ENCODE measurements at places on chromosomes 12 and 14.

- no peak for DNase-seq
Measured at GRCh38 chr14:75859746-75860145, 122.0 kb downstream of the TGFB3 start.

DNA sequence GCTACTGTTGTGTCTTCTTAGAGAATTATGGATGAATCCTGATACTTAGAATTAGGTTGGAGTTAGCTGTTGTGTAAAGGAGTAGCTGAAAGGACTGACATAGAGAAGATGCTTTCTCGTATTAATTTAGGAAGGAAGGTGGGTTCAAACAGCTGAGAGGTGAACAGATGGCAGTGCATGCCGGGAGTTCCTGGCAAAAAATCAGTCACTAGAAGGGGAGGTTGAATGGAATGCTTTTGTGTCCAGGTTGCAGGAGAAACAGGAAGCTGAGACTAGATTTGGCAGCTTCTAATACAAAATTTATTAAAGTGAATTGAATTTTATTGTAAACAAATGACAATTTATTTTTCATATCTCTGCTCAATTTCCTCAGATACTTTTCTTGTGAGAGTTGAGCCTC is 70.8 kb downstream of the BTG1 start:
- no peak for DNase-seq

- peak; percentile 84 for DNase-seq
Measured at GRCh38 chr14:92754966-92755365, 6.5 kb upstream of the LGMN start.

- no peak for DNase-seq
Measured at GRCh38 chr12:128204711-128205110, 62.3 kb upstream of the TMEM132C start.

DNA sequence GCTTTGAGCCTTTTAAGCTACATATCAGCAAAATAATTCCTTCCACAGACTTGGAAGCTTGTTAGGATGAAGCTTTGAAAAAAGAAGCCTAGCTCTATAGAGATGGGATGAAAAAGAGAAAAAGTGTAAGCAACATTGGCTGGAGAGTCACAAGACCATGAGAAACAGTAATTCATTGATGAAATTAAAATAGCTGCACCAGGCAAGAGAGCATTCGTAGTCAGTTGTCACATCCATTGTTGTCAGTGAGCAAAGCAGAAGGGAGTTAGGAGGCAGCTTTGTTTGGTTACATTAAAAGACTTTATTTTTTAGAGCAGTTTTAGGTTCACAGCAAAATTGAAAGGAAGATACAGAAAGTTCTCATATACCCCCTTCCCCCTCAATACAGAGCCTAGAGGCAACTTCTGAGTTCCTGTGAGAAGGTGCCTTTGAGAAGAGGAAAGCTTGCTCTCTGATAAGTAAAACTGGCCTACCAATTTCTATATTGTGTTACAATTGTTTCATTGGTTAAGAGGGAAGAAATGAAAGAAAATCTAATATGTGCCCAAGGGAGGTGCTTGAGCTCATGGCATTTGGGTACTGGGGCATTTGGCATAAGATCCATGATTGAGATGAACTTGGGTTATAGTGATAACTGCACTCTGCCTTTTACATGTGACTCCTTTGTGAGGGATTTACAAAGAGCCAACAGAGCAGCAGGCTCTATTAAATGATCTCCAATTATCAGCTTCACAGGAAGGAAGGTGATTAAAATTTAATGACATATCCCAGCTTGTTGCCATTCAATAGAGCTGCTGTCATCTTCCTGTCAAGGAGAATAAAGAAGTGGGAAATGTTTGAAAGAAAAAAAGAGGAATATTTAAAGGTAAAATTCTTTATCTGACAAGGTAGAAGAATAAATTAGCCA is 361.3 kb upstream of the TMTC1 start:
- no peak for DNase-seq

- no peak for DNase-seq
Measured at GRCh38 chr12:66653796-66654195, 25.1 kb downstream of the GRIP1 start.

DNA sequence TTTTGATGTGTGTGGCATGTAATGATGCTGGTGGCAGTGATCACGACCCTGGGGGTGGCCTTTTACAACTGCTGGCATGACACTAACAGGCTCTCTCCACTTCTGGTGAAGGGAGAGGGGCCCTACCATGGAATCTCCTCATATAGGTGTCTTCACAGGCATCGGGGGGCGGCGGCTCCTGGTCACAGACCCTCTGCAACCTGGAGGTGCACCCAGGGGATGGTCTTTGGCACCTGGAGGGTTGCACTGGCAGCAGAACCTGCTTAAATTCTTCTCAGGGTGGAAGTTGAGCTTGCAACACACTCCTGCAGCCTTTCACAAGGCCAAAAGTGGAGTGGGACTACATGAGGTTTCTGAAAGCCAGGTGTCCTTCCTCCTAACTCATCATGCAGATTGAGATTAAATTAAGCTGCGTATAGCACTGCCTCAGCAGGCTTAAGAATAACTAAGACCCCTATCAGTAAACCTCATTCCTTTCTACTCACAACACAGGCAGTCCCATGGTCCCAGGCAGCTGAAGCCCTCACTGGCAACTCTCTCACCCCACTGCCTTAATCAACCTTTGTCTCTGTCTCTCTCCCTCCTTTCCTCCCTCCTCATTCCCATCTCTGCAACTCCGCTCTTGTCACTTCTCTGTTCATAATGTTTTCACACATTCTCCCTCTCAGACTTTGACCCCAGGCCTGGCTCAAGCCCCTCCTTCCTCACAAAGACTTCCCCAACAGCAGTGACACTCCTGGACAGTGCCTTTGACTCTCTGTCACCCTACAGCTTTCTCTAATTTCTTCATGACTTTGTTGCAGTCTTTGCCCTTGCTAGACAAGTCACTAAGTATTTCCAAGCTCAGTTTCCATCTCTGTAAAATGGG is 18.9 kb downstream of the NID2 start:
- no peak for DNase-seq

- DNase-seq: no peak
Measured at GRCh38 chr14:81018251-81018650, 62.8 kb downstream of the TSHR start.

DNA sequence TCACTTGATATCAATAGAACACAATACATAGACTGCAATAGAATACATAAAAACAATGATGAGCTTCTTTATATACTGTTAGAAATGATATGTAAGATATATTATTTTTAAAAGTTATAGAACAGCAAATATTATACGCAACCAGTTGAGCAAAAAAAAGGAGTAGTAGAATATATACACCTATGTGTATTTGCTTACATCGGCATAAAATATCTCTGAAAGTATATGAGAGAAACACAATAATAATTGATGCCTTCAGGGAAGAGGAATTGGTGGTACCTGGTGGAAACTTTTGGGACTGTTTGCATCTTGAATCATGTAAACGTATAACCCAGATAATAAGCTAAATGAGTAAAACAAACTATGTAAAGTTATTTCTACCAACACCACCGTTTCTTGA is 418.4 kb upstream of the DCN start:
- DNase-seq: no peak

DNA sequence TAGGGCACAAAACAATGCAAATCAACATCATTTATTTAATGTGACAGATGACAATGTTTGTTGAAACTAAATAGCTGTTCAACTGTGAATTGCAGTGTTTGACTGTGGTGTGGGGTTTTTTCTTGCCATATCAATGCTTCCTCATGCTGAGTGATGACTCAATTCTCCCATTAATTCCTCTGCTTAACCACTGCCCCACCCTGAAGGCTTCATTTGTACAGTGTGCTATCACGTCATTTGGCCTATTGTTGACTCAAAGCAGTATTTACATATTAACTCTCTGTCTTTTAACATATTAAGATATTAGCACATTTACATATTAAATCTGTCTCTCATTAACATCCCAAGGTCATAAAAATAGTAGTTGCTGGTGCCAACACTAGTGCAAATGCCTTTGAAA is 164.8 kb upstream of the NRXN3 start:
- DNase-seq: peak; percentile 3

GRCh38 chr14:58826845-58827686 is 189.3 kb downstream of the DACT1 start:
- DNase-seq: no peak

DNA sequence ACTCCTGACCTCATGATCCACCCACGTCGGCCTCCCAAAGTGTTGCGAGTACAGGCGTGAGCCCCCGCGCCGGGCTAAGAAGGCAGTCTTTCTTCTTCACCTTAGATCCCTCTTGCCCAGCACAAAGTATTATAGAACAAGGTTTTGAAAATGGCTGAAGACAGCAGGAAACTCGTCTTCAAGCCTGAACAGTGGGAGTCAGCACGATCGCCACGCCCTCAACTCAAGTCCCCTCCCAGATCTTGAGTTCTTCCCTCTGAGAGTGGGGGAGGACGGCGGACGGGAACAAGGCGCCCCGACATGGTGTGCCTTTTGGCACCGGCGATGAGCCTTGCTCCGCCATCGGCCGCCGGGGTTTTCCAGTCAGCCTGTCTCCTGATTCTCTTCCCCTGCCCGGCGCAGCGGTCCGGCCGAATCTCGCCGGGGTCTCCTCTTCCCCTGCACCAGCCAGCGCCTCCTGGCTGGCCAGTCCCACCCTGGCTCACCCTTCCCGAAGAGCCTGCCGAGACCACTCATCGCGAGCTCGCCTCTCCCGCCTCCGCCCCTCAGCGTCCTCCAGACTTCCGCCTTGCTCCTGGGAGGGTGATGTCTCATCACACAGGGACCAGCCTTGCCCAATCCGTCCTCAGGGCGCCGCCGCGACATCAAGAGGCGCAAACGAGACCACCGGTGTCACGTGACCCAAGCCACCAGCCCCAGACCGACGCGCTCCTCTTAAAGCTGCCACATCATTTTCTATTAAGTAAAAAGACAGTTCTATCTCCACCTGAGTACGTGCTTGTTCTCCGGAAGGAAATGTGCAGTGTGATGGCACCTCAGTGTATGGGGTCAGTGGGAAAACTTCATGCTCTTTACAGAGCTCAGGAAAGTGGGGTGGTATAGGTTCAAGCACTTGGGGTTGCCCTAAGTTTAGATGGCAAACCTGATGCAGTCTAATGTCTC is at the start of gene CHMP4A:
CHMP4A (minus strand) TSS at position 565 of the 942 bp plus-strand sequence; CDS start at position 516, 49 bp downstream.
- peak; percentile 96 for DNase-seq

DNA sequence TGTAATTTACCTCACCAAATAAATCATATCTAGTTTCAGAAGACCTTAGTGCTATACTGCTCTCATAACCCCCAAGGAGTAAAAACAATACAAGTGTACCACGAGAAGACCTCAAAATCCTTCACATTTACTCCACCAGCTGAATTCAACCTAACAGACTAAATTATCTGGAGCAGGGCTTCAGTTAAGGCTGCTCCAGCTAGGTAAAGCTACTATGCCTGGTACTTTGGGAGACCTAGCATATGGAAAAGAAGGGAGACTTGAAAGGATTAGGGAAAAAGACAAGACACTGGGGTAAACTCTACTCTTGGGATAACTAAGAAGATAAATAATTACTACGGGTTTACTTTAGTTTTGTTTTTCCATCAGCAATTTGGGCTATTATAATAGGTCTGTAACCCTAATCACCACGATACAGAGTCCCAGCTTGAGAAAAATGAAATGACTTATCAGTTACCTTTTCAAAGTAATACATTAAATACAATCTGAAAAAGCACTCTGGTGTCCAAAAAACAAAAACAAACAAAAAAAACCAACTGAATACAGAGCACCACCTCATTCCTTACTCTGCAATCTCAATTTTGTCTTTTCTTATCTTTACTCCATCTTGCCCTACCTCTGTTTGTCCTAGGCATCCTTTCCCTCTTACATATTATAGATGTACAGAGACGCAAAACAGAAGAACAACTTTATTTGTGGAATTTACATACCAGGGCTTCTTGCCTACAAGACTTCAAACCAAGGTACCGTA is 2.1 kb downstream of the EML5 start:
- no peak for DNase-seq

DNA sequence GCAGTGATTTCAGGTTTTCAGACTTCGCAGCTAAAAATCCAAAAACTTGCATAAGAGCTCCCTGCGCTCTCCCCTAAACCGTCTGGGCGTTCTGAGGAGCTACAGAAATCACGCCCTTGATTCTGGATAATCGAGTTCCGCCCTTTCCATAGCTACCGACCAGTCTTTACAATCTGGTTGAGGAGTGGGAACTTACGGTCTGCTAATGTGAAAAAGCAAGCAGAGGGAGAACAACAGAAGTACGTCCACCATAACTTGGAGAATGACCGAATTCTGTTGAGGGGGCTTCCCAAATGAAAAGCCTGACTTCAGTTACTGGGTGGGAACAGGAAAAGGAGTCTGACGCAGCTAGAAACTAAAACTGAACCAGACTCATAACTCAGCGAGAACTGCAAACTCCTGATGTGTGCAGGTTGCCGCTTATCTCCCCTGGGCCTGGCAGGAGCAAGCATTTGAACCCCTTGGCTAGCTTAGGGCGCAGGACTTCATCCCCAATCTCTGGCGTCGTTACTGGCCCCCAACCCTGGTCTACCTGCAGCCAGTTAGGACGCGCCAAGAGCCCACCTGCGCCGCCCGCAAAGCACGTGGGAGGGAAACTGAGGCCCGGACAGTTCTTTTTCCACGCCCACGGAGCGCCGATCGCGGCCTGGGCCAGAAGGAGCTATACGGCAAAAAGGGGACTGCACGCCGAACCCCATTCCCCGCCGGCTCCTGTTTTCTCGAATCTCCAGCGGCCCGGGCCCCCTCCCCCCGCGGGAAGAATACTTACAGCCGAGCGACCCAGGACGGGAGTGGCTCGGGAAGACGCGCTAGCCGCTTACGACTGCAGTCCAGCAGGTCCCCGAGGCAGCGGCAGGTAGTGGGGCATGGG is 838 bp downstream of the LRIG3 start:
- peak; percentile 59 for DNase-seq

GRCh38 chr12:105862163-105862821 is 276.5 kb downstream of the NUAK1 start:
- DNase-seq: no peak

DNA sequence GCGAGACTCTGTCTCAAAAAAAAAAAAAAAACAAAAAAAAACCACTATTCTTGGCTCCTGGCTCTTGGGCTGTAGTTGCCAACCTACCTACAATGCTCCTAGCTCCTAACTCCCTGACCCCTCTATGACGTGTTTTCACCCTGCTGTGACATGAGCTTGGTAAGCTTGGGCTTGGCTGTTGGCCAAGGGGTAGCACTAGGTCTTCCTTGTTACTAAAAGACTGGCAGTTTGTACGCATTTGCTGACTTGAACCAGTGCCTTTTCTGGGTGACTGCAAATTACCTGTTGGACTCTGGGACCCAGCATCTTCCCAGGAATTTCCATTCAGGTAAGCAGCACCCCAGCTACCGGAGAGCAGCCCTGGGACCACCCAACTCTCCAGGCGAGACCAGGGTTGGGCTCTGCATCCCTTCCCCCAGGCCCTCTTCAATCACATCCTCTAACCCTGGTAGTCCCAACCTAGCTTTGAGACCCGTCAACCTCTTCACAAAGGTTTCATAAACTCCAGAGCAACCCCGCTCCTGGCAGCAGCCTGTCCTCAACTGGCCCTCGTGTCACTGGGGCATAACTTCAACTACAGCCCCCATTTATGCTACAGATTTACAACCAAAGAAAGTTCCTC is 8.3 kb downstream of the CDK2AP1 start:
- peak; percentile 35 for DNase-seq

- DNase-seq: no peak
Measured at GRCh38 chr12:99195474-99195873, 452.1 kb upstream of the GARIN6 start.
